Stimulated activated CD4-positive, alpha-beta T cell treated with anti-CD3 and anti-CD28 coated beads, Interleukin-1b, Interleukin-23, amount 100 ng/mL, for 1 hour (primary cell): ENCODE measurements at places on chromosomes 16 and 17.

DNA sequence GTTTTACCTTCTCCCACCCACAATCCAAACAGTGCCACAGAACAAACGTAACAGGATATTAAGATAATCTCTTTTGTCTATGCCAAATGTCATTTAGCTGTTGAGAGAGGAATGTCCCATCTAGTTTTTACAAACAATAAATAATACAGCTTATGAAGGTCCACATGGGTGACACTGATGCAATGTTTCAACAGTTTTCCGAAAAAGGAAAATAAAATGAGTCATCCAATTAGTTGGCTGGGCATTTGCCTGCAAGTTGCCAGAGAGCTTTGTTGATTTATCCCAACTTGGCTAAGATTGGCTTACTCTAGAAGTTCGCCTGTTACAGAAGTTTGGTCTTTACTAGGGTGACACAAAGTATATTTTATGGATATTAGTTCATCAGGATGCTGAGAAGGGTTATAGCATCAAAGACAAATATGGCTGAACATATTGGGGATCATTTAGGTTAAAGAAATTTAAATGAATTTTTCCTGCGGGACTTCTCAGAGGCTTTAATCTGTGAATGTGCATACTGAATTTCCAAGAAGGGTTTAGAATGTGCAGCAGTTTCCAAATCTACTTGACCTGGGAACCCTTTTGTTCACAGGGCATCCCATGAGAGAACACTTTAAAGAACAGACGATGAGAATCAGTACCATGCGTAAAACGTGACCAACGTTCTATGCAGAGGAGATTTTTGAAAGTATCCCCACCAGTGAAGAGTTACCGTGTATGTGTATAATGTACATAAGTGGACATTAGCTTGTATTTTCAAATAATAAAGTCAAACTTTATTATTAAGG lies 73.1 kb downstream of the CDH13 start:
- DNase-seq: no peak

- DNase-seq: no peak
Measured at GRCh38 chr17:43090022-43090421, 35.1 kb downstream of the BRCA1 start.

- no peak for DNase-seq
Measured at GRCh38 chr16:8916541-8917225, 34.5 kb downstream of the LITAFD start.

DNA sequence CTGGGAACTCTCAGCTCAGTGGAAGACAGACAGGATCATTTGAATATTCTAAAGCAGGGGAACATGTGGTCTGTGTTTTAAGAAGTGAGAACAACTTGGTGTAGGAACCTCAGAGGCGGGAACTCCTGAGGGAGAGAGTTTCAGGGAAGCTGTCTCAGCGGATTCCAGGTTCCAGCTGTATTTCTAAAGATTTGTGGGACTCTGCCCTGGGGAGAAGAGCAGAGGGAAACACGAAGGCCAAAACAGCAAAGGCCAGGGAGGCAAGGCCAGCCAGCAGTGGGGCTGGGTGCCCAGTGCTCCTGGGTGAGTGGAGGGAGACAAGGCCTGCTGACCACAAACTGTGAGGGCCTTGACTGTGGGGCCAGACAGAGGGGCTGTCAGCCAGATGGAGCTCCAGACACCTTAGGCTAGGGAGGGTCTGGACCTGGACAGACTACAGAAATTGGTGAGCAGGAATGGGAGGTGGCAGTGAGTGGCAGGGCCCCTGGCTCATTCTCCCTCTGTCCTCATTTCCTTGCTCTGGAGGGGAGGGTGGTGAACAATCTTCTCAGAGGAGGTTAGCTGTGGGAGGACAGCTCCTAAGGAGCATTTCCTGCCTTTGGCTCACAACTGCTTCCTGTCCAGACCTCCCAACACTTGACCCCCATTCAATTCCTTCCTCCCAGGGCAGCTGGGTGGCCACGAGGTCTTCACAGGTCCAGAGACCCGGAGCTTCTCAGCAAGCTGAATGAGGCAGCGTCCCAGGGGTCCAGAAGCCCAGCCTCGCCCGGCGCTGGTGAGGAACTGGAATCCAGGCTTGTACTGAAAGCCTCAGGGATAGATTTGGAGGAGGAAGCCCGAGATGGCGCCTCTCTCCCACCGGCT lies 21.0 kb upstream of the FZD2 start:
- DNase-seq: no peak

GRCh38 chr17:18139949-18140348 lies 31.4 kb downstream of the MYO15A start:
- DNase-seq: no peak

DNA sequence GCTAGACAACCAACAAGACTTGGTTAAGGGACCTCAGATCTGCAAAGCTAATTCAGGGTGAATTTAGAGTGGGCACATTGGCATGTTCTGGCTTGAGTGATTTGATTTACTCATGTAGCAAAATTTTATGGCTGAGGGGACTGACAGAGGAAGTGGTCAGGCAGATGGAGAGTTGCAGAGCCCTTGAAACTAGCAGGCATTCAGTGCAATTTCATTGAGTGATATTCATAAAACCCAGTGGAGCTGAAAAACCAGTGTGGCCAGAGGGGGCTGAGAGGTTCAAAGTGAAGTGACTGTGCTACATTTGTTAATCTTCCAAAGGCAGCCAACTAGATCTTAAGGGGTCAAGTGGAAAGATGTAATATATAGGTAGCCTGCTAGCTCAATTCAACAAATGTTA lies 2.2 kb upstream of the TMEM94 start:
- no peak for DNase-seq

- DNase-seq: no peak
Measured at GRCh38 chr16:3193221-3194212, 5.5 kb downstream of the OR1F1 start.

GRCh38 chr17:10173913-10174312 lies 24.5 kb downstream of the GAS7 start:
- no peak for DNase-seq

DNA sequence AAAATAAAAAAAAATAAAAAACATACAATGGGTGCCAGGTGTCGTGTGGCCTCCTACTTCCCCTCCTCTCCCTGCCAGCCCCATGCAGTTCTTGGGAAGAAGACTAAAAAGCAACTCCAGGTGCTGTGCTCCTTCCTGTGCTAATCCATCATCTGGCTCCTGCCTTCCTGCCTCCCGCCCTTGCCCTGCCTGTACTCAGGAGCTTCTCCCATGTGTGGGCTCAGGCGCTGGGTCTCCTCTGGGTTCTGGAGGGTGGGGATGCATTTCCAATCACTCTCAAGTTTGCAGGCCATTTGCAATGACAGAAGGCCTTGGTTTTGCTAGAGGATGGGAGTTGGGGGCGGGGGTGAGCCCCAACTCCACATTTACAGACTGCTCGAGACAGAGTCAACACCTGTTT lies 122.9 kb downstream of the SDK2 start:
- DNase-seq: no peak

- DNase-seq: no peak
Measured at GRCh38 chr16:2150418-2151187, 2.2 kb downstream of the RAB26 start.

GRCh38 chr16:56870276-56870888 lies 5.4 kb downstream of the SLC12A3 start:
- DNase-seq: no peak

GRCh38 chr17:77109764-77110359 lies 30.9 kb upstream of the SEC14L1 start:
- DNase-seq: no peak

DNA sequence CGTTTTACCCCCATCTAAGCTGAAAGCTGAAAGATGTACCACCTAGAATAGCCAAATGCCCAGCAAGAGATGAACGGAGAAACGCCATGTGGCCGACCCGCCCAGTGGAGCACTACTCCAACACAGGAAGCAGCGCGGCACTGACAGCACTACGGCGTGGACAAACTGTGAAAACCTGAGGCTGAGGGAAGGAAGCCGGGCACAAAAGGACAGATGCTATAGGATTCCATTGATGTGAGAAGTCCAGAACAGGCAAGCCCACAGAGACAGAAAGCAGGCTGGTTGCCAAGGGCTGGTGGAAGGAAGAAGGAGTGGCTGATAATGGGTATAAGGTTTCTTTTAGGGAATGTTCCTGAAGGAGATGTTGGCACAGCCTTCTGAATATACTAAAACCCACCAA lies 29.4 kb upstream of the SLC38A8 start:
- DNase-seq: no peak

DNA sequence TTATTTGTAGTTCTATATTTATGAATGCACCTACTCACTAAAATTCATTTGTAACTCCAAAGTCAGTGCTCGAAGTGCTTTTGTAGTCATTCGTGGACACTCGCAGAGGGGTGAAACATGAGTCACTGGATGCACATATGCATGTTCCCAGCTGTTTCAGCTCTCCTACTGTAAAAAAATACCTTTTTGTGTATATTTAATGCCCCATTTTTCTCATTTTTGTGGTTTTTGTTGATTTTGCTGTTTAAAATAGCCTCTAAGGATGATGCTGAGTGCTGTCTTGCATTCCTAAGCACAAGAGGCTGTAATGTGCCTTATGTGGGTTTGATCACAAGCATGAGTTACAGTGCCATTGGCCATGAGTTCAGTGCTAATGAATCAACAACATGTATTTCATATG lies 30.6 kb downstream of the CENPV start:
- DNase-seq: no peak

- DNase-seq: no peak
Measured at GRCh38 chr16:20409398-20410120, at the start of gene ACSM5. Gene ACSM5 (plus strand): TSS chr16:20409534. CDS start chr16:20411485, 1,951 bp downstream.

DNA sequence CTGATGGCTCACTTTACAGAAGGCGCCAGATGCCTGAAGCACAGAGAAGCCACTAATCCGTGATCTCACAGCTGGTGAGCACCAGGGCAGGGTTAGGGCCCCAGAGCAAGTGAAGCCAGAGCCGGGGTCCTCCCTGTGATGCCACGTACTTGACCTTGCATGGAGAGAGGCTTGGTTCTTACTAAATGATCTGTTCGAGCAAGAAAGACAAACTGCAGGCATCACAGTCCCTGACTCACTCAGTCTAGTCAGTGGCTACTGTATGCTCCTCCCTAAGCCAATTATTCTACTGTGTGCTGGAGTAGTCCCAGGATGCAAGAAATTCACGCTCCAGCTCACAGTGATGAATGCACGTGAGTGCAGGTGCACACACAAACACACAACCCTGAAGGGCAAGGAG lies 55.4 kb downstream of the SDK2 start:
- DNase-seq: no peak

- no peak for DNase-seq
Measured at GRCh38 chr17:55887531-55887930, 136.7 kb downstream of the PCTP start.

- DNase-seq: no peak
Measured at GRCh38 chr17:71899317-71899716, 221.5 kb upstream of the SOX9 start.

GRCh38 chr16:22765479-22765878 lies 48.5 kb upstream of the HS3ST2 start:
- no peak for DNase-seq

DNA sequence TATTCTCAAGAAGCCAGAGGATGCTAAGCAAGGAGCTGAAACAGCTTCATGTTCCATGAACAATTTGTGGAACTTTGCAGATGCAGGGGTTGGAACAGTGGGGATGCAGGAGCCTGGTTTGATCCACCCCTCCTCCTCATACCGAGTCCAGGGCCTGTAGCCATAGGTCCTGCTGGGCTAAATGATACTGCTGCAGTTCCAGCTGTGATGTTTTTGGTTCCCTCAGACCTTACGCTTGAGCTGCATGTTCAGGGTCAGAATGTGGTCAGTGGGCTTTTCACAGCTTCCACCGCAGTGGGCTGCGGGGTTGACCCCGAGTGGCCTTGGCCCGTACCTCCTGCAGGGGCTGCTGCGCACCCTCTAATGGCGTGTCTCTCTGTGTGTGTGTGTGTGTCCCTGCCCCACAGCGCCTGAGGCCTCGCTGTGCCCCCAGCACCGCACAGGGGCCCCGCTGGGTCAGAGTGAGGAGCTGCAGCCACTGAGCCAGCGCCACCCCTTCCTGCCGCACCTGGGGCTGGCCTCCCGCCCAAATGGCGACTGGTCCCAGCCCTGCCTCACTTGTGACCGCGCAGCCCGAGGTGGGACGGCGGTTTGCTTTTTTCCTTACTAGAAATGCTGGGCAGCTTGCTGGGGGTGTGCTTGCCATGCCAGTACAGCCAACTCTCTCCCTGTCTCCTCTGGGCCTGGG lies 48.2 kb downstream of the EPN2 start:
- no peak for DNase-seq

DNA sequence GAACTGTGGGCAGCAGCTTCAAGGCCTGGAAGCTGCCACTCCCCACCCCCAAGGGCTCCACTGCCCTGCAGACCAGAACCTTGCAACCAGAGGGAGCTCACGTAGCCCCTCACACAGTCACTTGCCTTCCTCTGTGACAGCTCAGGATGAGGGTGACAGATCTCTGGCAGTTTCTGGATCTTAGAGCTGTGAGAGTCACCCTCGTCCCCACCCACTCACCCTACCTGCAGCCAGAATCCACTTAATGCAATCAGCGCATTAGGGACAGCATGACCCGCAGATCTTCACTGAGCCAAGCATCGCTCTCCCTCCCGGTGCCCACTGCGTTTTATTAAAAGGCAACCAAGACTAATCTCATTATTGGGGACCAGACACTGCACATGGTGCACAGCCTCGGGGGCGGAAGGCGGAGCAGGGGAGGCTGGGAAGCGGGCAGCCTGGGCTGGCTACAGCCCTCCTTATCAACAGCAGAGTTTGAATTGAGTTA lies 3.5 kb downstream of the CYB561 start:
- DNase-seq: no peak

GRCh38 chr16:87919681-87919994 lies 16.7 kb downstream of the CA5A start:
- DNase-seq: no peak

- no peak for DNase-seq
Measured at GRCh38 chr17:38601539-38602351, 4.0 kb downstream of the SRCIN1 start.

GRCh38 chr16:19130385-19130784 lies 16.6 kb downstream of the ITPRIPL2 start:
- DNase-seq: no peak

GRCh38 chr16:14193316-14193871 lies 122.3 kb downstream of the MRTFB start:
- no peak for DNase-seq
